ENCODE measurements at places on chromosomes 4 and X.

- no peak for DNase-seq
Observed at GRCh38 chr4:44804301-44804700, 77.9 kb upstream of the GNPDA2 start.

DNA sequence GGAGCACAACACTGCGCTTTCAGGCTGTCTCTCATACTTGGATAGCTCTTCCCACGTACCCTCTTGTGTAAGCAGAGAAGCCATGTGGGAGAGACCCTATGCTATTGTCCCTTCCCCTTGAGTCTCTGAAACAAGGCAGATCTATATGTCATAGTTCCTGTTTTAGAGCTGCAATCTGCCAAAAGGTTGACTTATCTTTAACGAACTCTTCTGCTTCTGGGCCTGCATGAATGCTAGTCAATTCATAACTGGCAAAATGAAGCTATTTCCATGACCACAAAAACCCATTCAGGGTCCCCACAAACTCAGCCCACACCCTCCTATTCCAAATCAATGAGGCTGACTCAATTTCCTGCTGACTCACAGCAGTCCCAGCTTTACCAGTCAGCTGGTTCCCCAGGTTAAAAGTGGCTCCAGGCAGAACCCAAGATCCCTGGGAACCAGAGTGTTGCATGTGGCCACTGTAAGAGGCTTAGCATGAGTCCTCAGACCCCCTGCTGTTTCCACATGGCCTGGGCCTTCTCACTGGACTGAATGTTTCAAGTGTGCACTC is 25.3 kb upstream of the SOD3 start:
- DNase-seq, result no peak

GRCh38 chr4:36508394-36508793 is 227.0 kb downstream of the DTHD1 start:
- no peak for DNase-seq

GRCh38 chr4:117225471-117225870 is 140.1 kb upstream of the TRAM1L1 start:
- no peak for DNase-seq

DNA sequence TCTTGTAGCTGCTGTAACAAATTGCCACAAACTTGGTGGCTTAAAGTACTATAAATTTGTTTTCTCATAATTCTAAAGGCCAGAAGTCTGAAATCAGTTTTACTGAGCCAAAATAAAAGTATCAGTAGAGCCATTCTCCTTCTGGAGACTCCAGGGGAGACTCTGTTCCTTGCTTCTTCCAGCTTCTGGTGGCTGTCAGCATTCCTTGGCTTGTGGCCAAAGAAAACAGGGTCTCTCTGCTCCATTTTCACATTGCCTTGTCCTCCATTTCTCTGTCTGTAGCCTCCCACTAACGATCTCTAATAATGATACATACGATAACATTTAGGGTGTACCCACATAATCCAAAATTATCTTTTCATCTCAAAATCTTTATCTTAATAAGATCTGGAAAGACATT is 200.4 kb downstream of the MAB21L2 start:
- DNase-seq, result no peak

DNA sequence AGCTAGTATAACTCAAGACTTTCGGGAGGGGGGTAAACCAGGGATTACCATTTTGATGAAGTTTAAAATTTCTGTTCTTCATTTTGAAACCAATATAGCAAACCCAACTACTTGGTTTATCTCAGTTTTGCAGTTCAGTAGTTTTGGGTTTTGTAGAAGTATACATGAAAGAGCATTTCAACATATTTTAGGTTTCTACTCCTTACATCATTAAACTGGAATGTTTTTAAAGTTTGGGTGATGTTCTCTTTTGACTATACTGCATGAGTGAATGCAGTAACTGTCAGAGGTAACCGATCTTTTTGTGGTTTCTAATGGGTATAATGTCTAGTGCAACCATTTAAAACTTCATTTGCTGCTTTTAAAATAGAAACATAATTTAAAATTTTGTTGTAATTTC is 248.3 kb upstream of the MAD2L1 start:
- no peak for DNase-seq

- DNase-seq, result no peak
Observed at GRCh38 chr4:22187203-22187820, 238.7 kb upstream of the KCNIP4 start.

DNA sequence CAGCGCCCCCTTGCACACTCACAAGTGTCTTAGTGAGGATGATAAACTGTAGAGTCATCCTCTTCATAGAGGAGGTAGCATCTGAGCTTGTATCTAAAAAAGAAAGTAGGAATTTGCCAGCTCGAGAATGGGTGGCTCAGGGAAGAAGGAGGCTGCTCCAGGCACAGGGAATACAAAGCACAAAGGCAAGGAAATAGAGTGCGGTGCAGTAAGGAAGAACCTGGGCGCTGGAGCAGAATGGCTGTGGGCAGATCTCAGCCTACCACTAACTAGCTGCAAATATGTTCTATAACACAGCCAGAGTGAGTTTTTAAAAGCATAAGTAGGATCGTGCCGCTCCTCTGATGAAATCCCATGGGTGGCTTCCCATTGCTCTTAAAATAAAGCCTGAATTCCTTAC is 61.6 kb upstream of the MAPK10 start:
- DNase-seq, result no peak

DNA sequence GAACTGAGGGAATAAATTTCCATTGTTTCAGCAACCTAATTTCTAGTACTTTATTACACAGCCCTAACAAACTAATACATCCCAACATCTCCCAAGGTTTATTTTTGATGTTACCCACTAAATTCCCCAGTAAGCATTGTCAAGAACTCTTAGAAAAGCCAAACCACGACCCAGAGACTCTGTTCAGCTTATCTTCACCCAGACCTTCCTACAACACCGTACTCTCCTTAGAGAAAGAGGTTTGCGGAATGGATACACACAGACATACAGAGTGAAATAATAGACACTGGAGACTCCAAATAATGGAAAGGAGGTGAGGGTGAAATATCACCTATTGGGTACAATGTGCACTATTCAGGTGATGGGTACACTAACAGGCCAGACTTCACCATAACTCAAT is 75.6 kb downstream of the LRBA start:
- no peak for DNase-seq

- peak; percentile 51 for DNase-seq
Observed at GRCh38 chr4:24488399-24489164, 95.8 kb downstream of the DHX15 start.

- DNase-seq, result no peak
Observed at GRCh38 chr4:173450281-173450680, 51.4 kb upstream of the SCRG1 start.

- DNase-seq, result no peak
Observed at GRCh38 chr4:73606465-73606974, 13.7 kb downstream of the RASSF6 start.

GRCh38 chr4:36006226-36006625 is 238.1 kb downstream of the ARAP2 start:
- DNase-seq, result no peak

DNA sequence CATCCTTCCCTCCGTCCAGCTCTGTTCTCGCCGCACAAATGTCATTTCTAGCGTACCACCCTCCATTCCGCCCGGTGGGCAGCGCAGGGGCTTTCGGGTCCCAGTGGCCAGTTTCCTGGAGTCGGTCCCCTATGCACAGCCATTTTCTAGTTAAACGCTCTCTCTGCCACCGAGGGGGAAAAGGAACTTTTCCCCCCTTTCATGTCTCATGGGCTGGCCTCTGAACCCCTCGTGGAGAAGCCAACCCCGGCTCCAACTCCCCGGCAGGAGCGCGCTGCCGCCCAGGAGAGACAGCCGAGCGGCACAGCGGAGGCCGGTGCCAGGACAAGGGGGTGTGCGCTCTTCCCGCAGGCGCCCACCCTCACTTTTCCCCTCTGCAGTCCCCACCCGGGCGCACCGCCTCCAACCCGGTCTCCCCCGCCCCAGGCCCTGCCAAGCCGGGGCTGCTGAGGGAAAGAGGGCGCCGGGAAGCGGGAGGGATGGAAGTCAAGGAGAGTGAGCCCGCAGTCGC is 662 bp downstream of the APBB2 start:
- DNase-seq, result no peak

GRCh38 chr4:104860238-104861123 is 286.2 kb upstream of the TET2 start:
- DNase-seq, result no peak

GRCh38 chr4:182142176-182143085 is 100.8 kb upstream of the TENM3 start:
- no peak for DNase-seq

- no peak for DNase-seq
Observed at GRCh38 chr4:103073792-103074438, 2.6 kb downstream of the SLC9B2 start.

GRCh38 chr4:57993944-57994343 is 883.8 kb upstream of the IGFBP7 start:
- DNase-seq, result no peak

All from stimulated activated CD4-positive, alpha-beta T cell treated with anti-CD3 and anti-CD28 coated beads, TNF-alpha, amount 100 ng/mL, for 1 hour (primary cell).